T-helper 17 cell (primary cell): ENCODE measurements at places on chromosomes 6 and 20. TPM values are rescaled to one million over a fixed set of nuclear protein-coding genes. Genes with fewer than 3 reads are reported as not detected.

Gene LEMD2
- 120 TPM for total RNA-seq

Gene MAPK14
- 48.1 TPM for total RNA-seq

Gene NEURL2
- total RNA-seq, result 2.1 TPM

Gene GPR6
- not detected for total RNA-seq

Gene BLOC1S5
- total RNA-seq, result 10.8 TPM

Gene TNNC2
- 5.5 TPM for total RNA-seq

Gene RSPO3
- not detected for total RNA-seq

Gene BACH2
- 69.9 TPM for total RNA-seq

Gene ZBTB9
- total RNA-seq, result 3.9 TPM

Gene KCNS1
- not detected for total RNA-seq

Gene HLA-DQA2
- 0.70 TPM for total RNA-seq

Gene PCK1
- not detected for total RNA-seq

Gene PTPRT
- total RNA-seq, result not detected

Gene BPI
- not detected for total RNA-seq

Gene SLC44A4
- total RNA-seq, result 0.13 TPM

Gene KIAA1755
- not detected for total RNA-seq

Gene PLEKHG1
- 4.7 TPM for total RNA-seq

Gene OR2B2
- total RNA-seq, result not detected

Gene PHACTR1
- 11.1 TPM for total RNA-seq

Gene SEL1L2
- total RNA-seq, result not detected

Gene MRAP2
- total RNA-seq, result not detected

Gene TFB1M
- 13.7 TPM for total RNA-seq

Gene RPRD1B
- 51.2 TPM for total RNA-seq

Gene SALL4
- total RNA-seq, result 0.16 TPM

Gene TSPO2
- not detected for total RNA-seq

Gene BNIP5
- total RNA-seq, result not detected

Gene GNAS-AS1
- 0.72 TPM for total RNA-seq

Gene BLCAP
- 56.9 TPM for total RNA-seq

Gene NNAT
- not detected for total RNA-seq
